Stimulated activated CD4-positive, alpha-beta T cell treated with anti-CD3 and anti-CD28 coated beads, TNF-alpha, amount 100 ng/mL, for 4 hours (primary cell): ENCODE measurements at places on chromosomes 13 and 19.

DNA sequence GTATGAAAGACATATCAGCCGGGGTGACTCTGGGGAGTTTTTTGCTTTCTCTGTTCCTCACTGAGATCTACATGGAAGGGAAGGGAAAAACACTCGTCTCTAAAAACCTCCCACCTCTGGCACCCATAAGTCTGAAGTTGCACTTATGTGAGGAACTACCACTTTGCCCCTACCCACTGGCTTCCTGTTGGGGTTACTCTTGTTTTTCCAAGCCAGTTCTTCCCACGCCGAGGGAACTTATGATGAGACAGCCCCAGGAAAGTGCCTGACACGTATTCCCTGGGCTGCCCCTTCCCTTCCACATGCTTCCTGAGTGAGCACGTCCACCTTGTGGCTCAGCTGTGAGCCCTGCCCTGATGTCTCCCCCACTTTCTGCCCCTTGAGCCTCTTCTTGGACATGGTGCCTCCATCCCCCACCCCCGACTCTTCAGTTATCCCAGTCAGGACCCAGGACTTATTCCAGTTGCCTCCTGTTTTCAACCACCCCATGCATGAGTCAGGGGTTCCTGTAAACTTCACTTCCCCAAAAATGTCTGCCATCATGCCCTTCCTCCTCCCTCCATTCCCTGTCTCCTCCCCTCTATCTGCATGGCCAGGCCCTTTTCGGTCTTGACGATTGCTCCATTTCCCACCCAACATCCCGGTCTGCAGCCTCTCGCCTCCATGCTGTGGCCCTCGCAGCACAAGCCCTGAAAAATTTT, 5.1 kb upstream of the SIGLEC7 start:
- DNase-seq: no peak

- no peak for DNase-seq
Observed at GRCh38 chr19:10305139-10305806, 4.3 kb downstream of the ZGLP1 start.

DNA sequence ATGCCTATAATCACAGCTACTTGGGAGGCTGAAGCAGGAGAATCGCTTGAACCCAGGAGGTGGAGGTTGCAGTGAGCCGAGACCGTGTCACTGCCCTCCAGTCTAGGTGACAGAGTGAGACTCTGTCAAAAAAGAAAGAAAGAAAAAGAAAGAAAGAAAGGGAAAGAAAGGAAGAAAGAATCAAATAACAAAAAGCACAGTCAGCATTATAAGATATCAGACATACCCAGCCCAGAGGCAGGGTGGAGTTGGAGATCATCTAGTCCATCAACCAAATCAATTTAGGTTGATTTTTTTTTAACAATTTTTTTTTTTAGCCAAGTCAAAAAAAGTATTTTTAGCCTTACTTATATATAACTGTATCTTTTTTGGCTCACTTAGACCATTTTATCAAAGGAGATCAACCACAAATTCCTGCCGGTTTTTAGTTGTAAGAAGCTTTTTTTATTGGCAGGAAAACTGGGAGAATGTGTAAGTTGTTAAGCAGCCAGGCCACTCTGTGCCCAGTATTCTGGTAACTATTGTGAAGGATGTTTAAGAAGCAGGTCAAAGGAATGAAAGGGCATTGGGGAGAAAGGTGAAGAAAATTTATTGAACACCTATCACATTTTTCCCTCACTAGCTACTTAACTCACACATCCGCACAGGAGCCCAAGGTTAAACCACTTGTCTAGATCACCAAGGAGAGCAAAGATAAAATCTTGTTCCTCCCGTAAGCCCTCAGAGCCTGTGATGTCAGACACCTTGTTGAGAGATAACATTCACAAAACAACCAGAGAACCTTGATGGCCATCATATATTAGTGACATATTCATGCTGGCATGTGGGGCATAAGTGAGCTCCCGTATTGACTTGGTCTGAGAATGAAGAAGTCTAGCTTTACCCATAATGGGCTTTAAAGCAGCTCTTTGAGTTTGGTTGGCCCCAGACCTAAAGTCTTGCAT, 91.8 kb downstream of the COL4A2 start:
- DNase-seq: no peak

DNA sequence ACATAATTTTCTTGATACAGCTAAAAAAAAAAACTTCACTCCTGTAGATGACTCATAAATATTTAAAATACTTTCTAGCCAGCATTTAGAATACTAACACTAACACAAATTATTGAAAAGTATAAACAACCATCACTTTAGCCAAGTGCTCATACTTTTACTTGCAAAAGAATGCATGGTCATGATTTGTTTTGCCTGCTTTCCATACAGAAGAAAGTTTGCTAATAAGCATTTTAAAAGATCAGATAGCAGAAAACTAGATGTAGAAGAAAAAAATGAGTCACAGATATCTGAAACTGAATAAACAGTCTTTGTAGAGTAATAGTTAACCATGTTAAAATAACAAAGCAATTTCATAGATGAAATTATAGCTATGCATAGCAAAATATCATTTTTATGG, 2280.4 kb upstream of the PCDH20 start:
- DNase-seq: no peak

- DNase-seq: no peak
Observed at GRCh38 chr13:48165063-48165462, 67.9 kb upstream of the ITM2B start.

GRCh38 chr13:80952158-80952557, 611.2 kb upstream of the SPRY2 start:
- no peak for DNase-seq

- no peak for DNase-seq
Observed at GRCh38 chr19:17402982-17403855, 2.2 kb downstream of the BST2 start.

GRCh38 chr13:30274083-30274482, 33.3 kb downstream of the KATNAL1 start:
- no peak for DNase-seq

DNA sequence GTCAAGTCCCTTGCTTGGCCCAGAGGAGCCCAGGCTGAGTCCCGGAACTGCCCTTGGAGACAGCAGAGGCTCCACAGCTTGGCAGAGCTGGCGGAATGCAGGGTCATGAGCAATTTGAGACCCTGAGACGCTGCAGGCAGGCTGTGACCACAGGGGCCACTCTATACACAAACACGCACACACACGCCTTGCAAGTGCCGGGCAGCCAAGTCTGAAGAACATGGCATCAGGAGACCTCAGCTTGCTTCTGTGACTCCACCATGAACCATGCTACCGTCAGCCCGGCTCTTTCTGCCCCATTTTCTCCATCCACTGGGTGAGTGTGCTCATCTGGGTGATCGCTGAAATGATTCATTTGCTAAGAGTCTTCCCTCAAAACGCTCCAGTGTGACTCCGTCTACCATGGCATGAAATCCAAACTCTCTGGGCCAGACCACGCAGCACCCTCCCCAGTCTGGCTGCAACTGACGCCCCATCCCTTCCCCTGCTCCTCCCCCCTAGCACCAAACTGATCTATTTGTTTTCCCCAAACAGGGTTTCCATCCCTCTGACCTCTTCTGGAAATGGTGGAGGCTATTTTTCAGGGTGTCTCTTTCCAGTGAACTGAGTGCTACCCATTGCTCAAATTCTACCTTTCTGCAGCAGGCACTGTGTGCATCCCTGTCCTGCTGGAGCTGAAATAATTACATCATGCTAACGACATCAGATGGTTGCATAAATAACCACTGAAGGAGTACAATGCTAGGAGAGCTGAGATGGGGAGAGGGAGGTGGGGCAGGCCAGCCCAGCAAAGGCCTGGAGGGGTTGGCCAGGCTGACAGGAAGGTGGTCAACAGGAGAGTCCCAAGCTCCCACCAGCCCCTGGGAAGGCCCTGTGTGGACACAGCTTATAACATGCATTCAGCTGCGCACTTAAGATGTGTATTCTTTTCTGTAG, 3.1 kb downstream of the CARS2 start:
- no peak for DNase-seq

DNA sequence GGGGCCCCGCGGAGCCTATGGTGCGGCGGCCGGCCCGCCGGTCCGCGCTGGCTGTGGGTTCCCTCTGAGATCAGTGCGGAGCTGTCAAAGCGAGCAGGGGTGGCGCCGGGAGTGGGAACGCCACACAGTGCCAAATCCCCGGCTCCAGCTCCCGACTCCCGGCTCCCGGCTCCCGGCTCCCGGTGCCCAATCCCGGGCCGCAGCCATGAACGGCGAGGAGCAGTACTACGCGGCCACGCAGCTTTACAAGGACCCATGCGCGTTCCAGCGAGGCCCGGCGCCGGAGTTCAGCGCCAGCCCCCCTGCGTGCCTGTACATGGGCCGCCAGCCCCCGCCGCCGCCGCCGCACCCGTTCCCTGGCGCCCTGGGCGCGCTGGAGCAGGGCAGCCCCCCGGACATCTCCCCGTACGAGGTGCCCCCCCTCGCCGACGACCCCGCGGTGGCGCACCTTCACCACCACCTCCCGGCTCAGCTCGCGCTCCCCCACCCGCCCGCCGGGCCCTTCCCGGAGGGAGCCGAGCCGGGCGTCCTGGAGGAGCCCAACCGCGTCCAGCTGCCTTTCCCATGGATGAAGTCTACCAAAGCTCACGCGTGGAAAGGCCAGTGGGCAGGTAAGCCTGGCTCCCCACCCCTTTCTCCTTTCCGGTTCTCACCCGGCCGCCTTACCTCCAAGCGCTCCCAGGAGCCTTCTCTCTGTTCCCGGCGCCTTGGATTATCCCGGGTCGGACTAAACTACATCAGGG, at the start of gene PDX1:
PDX1 (plus strand) TSS at position 67 of the 743 bp plus-strand sequence; CDS start at position 206, 139 bp downstream.
- no peak for DNase-seq

DNA sequence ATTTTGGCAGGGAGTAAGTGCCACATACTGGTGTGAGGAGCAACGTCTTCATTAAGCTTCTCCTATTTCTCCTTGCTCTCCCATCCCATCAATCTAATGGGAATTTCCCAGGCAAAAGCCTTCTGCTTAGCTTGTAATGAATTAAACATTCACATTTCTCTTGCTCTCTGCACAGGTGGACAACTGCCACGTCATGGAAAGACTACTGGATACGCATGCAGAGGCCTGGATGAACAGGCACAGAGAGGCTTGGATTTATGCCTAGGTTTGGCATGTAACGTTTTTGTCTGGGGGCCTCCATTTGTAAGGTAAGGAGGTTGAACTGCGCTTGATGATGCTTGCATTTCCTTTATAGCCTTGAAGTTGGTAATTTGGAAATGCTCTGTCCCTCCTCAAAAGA, 374.8 kb downstream of the KLF12 start:
- no peak for DNase-seq

- DNase-seq: no peak
Observed at GRCh38 chr13:99666146-99666805, 165.0 kb downstream of the TM9SF2 start.

DNA sequence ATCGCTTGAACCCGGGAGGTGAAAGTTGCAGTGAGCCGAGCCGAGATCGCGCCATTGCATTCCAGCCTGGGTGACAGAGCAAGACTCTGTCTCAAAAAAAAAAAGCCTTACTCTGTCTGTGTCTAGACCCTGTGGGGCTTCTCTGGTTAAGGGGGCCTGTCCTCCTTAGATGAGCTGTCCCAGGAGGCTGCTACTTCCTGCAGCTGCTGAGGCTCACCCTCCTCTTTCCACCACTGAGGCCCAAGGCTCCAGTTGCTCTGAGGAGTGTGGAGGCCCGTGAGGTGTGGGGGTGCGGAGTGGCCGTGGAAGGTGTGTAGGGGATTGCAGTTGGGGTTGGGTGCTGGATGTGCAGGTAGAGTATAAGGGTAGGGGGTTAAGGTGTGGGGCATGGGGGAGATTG, 22.1 kb upstream of the RASA3 start:
- DNase-seq: no peak

GRCh38 chr19:49474542-49474924, 518 bp downstream of the FLT3LG start:
- no peak for DNase-seq

- no peak for DNase-seq
Observed at GRCh38 chr13:50809133-50810090, 34.1 kb downstream of the DLEU7 start.

DNA sequence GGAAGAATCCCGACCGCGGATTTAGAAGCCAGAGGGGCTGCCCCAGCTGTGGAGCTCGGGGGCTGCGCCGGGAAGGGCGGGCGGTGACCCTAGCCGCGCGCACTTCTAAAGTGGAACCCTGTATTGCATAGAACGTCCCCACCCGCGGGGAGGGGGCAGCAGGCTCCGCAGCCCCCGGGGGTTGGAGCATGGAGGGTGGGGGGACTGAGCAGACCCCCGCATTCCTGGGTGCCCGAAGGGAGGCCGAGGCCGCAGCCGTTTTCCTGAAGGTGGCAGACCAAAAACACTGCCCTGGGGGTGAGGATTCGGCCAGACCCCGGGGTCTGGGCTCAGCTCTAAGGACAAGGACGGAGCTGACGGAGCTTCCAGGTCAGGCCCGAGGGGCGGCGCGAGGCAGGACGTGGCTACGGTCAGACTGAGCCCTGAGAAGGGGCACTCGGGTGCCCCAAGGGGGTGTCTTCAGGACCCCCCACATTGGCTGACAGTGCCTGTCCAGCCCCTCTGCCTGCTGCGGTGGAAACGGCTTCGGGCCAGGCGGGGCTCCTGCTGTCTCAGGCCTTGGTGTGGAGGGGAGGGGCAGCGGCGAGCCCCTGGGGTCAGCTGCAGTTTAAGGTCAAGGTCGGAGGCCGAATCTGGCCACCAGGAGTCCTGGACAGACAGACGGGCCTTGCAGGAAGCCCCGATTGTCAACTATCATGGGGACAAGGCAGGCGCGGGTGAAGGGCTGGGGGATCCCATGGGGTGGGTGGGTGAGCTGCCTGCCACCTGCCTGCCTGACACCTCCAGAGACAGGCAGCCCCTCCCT, 12.6 kb downstream of the MKNK2 start:
- DNase-seq: no peak

- DNase-seq: no peak
Observed at GRCh38 chr13:69796256-69796655, 311.4 kb upstream of the ATXN8OS start.

GRCh38 chr19:19033426-19034203, at the start of the genes ARMC6 and SUGP2:
TSS of gene ARMC6 (plus strand) at chr19:19033603. CDS start at chr19:19034210, 607 bp downstream.
TSS of gene SUGP2 (minus strand) at chr19:19033517. CDS start at chr19:19031071, 2,446 bp downstream.
- peak; percentile 76 for DNase-seq

- no peak for DNase-seq
Observed at GRCh38 chr19:6680141-6680540, 10.2 kb upstream of the TNFSF14 start.

GRCh38 chr19:54106716-54107115, 4.1 kb downstream of the NDUFA3 start:
- no peak for DNase-seq

DNA sequence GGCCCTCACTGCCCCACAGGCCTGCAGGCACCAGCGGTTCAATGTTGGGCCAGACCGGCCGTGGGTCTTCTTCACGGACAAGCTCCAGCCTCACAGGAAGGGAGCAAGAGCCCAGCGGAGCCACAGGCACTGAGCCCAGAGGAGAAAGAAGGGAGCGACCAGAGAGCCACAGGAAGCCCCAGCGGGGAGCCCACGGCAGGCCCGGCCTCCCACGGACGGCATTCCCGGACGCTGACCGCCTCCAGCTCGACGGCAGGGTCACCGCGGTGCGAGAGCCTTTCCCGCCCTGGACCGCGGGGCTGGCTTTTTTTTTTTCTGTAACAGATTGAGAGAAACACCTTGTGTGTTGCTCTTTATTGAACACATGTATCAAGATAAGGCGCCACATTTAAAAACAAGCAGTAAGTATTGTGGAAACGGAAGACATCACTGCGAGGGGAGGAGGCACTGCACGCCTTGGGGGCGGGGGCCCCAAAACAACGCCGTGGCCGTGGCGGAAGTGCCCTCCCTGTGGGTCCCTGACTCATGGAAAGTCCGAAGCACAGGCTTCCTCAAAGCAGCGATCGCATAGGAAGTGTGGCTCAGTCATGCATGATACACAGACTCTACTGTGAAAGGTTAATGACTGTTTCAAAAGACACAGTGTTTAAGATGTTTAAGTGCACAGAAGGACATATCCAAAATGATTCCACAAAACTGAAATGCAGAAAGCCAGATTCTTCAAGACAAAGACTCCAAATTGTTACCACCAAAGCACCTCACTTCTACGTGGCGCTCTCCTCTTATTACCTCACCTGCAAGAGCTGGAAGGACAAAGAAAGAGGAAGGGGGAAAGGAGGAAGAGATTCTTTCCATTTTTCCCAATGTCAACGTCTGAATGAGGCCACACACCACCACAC, 3.5 kb downstream of the RASA3 start:
- peak; percentile 89 for DNase-seq
